Neural progenitor cell (in vitro differentiated cells): ENCODE measurements at places on chromosomes 16 and 17. TPM values are rescaled to one million over a fixed set of nuclear protein-coding genes. Genes with fewer than 3 reads are reported as not detected.

DNA sequence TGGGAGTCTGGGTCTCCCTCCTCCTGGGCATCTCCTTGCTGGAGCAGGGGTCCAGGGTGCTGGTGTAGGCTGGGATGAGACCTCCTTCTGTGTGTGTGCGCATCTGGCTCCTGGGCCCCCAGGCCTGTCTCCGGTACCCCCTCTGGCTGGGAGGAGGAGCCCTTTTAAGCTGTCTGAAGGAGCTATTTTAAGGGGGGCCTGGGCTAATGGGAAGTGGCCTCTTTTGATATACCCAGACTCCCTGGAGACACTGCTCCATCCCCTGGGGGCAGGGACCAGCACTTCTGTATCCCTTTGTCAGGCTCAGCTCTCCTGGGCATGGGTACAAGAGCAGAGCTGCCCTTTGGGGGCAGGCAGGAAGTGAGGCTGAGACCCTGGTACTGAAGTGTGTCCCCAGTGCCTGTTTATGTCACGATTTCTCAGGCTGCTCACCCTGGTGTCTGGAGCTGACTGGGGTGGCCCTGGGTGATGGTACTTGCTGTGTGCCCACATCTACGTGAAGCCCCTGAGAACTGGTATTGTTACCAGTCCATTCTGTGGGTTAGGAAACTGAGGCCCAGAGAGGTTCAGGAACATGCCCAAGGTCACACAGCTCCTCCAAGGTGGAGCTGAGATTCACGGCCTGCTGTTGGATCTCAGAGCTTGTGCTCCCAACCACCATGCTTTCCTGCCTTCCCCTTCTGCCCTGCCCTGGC, 6.5 kb downstream of the ADCY7 start:
- no peaks in the 10 kb centered on the region for H3K4me1 ChIP-seq
- no peak for DNase-seq
- H3K4me3 ChIP-seq: no peak overlapping the region

DNA sequence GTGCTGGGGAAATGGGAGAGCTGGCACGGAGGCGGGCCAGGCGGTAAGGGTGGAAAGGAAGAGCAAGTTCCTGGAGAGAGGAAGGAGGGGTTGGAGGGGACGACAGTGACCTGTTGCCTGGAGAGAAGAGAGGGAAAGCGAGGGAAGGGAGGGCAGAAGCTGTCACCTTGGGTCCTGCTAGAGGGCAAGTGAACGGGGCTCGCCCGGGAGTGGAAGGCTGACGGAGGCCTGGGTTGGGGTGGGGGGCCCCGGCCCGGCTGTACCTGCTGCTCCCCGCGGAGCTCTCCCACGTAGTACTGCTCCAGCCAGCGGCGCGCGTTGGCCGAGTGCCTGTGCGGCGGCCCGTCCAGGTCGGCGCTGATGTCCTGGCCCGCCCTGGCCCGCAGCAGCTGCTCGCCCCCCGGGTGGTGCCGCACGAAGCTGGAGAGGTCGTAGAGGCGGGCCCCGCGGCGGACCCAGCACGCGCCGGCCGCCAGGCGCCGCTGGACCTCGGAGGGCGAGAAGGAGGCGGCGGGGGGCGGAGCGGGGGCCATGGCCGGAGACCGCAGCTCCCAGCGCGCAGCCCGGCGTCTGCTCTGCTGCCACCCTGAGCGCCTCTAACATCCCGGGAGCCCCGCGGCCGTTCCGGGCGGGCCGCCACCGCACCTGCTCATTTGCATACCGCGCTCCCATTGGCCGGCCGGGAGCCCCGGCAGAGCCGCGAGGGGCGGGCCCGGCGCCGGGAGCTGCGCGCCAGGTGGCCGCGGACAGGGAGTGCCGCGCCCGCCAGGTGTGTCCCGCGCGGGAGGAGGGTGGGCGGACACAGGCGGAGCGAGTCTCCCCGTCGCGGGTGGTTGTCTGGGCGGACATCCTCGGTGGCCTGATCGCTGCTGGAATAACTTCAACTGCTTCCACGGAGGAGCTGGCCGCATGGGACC, at the start of gene FA2H:
TSS of gene FA2H (minus strand) at position 598 of the 917 bp plus-strand sequence. CDS start at position 533, 65 bp downstream.
- H3K27ac ChIP-seq: no peak within 1 kb of the TSS
- DNase-seq: peak; percentile 93
- H3K4me1 ChIP-seq: peaks cover 7% of the 10 kb centered on the region
- peak within 1 kb of the TSS; percentile 58 for H3K4me3 ChIP-seq
- H3K36me3 ChIP-seq: no peaks in the 10 kb centered on the region

GRCh38 chr16:72961115-72961832, 86.7 kb downstream of the ZFHX3 start:
- H3K4me3 ChIP-seq: no peak overlapping the region
- H3K27ac ChIP-seq: no peak overlapping the region
- DNase-seq: no peak
- no peaks in the 10 kb centered on the region for H3K36me3 ChIP-seq

GRCh38 chr17:45963889-45964288, 35.2 kb upstream of the STH start:
- H3K4me1 ChIP-seq: no peaks in the 10 kb centered on the region
- H3K4me3 ChIP-seq: no peak overlapping the region
- no peaks in the 10 kb centered on the region for H3K27me3 ChIP-seq
- no peaks in the 10 kb centered on the region for H3K36me3 ChIP-seq
- H3K27ac ChIP-seq: no peak overlapping the region

- no peaks in the 10 kb centered on the region for H3K4me1 ChIP-seq
- H3K27ac ChIP-seq: no peak overlapping the region
- H3K36me3 ChIP-seq: no peaks in the 10 kb centered on the region
- no peak for DNase-seq
Observed at GRCh38 chr17:73698966-73699365, 54.7 kb upstream of the SDK2 start.

- no peaks in the 10 kb centered on the region for H3K4me1 ChIP-seq
- no peak overlapping the region for H3K27ac ChIP-seq
- H3K27me3 ChIP-seq: no peaks in the 10 kb centered on the region
- no peak for DNase-seq
- H3K36me3 ChIP-seq: no peaks in the 10 kb centered on the region
- no peak overlapping the region for H3K4me3 ChIP-seq
Observed at GRCh38 chr16:598823-599739, 9.2 kb downstream of the RAB40C start.

GRCh38 chr17:9142772-9143494, 121.6 kb downstream of the NTN1 start:
- H3K4me3 ChIP-seq: no peak overlapping the region
- H3K4me1 ChIP-seq: peaks cover 7% of the 10 kb centered on the region
- H3K27ac ChIP-seq: no peak overlapping the region
- DNase-seq: no peak
- no peaks in the 10 kb centered on the region for H3K36me3 ChIP-seq

DNA sequence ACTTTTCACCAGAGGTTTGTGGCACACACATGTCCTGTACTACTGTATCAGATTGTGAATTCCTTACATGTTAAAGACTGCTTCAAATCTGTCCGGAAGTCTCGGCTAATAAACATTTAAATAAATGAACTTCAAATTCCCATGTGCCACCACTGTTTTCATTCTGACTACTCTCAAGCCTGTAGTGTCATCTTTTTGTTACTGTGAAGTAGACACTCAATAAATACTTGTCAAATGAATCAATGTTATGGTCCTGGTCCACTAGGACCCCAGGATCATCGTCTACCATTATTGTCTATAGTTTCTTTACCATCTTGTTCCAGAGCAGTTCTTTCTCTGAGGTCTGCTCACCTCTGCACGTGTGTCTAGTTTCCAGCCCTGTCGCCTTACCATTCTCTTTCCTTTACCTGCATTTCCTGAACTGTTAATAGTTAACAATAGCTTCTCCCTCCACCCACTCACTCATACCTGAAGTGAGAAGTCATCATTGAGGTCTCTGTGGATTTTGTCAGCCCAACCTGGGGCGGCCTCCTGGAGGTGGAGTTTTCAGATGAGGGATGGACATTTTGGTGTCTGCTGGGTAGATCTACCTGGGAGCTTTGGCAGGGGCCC, 333.0 kb downstream of the SEC14L1 start:
- H3K4me1 ChIP-seq: peaks cover 77% of the 10 kb centered on the region
- H3K36me3 ChIP-seq: no peaks in the 10 kb centered on the region
- no peak overlapping the region for H3K4me3 ChIP-seq
- peak overlapping the region; percentile 97 for H3K27ac ChIP-seq
- H3K27me3 ChIP-seq: no peaks in the 10 kb centered on the region
- DNase-seq: no peak

DNA sequence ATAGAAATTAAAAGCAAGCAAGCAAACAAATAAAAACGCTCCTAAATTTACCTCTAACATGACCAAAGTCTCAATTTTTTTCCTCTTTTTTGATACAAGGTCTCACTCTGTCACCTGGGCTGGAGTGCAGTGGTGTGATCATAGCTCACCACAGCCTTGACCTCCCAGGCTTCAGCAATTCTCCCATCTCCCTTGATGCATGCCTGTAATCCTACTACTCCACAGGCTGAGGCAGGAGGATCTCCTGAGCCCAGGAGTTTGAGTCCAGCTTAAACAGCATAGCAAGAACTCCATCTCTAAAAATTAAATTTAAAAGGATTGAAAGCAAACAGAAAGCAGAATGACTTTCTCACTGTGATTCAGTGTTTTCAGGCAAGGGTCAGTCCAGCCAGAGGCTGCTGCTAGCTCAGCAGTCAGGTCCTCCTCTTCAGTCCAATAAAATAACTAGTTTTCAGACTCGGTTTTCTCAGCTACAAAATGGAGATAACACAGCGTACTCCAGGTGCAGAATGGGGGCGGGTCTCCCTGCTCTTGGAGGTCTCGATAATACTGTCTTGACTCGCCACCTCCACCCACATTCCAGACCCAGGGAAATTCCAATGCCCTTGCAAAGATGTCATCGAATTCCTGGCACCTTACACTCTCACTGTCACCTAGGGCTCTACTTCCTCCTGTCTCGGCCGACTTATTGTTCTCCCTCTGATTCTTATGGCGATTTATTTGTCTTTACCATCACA, 20.7 kb upstream of the MRTFB start:
- H3K27ac ChIP-seq: no peak overlapping the region
- H3K27me3 ChIP-seq: no peaks in the 10 kb centered on the region
- no peaks in the 10 kb centered on the region for H3K36me3 ChIP-seq
- DNase-seq: peak; percentile 51
- H3K4me1 ChIP-seq: peaks cover 7% of the 10 kb centered on the region

DNA sequence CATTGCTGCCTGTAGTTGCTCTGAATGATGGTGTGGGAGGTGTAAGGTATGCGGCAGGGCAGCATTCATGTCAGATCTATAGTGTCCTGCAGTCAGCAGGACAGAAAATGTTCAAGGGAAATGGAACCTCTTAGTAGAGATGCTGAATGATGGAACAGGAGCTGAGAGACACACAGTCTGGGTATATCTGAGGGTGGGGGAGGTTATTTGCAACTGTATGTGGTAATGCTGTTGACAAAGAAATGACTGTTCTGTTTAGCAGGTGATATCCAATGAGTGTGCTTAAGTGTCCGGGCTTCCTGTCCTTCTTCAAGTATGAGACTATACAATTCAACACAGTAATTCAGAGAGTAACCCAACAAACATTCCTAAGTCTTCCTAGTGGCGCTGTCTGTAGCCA, 46.6 kb downstream of the STH start:
- H3K4me1 ChIP-seq: peaks cover 12% of the 10 kb centered on the region
- no peak overlapping the region for H3K4me3 ChIP-seq
- H3K36me3 ChIP-seq: peaks cover 23% of the 10 kb centered on the region
- no peak for DNase-seq

The RAP1GAP2 gene
- total RNA-seq: 3.8 and 4.1 TPM in 2 replicates

The MYOCD gene
- 0.03 and 0.04 TPM in 2 replicates for total RNA-seq
